T-helper 17 cell (primary cell): ENCODE measurements at places on chromosomes 6 and 20.

GRCh38 chr6:24574809-24575208, 71.2 kb downstream of the KIAA0319 start:
- no peak for DNase-seq

- no peak for DNase-seq
These were observed 203.7 kb downstream of the SYNDIG1 start for GRCh38 chr20:24672886-24673677.

GRCh38 chr20:22374678-22375590, 209.4 kb downstream of the FOXA2 start:
- DNase-seq, result no peak

DNA sequence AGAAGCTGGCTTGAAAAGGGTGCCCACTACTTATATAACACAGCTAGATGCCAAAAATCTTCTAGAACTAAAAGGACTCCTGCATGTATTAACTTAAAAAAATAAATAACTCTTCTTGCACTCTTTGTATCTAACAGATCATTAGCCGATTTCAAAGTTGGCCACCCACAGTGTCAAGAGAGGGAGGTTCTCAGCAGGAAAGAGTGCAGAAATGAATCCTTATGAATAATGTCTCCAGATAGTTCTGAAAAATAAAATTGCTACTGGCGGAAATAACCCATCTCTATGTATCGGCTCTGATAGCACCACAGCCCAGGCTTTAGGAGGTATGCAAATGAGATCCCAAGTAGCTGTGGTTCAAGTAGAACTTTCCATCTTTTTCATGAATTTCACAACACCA, 232.7 kb downstream of the PHF3 start:
- DNase-seq, result no peak

- DNase-seq, result no peak
These were observed 81.7 kb upstream of the SHLD1 start for GRCh38 chr20:5668529-5668868.
